Mammary epithelial cell (primary cell): ENCODE measurements at places on chromosomes 6 and 20.

GRCh38 chr6:68313911-68314310 is 321.2 kb upstream of the ADGRB3 start:
- DNase-seq: no peak

- DNase-seq: no peak
These were observed 61.2 kb upstream of the TRAF3IP2 start for GRCh38 chr6:111666847-111667246.

DNA sequence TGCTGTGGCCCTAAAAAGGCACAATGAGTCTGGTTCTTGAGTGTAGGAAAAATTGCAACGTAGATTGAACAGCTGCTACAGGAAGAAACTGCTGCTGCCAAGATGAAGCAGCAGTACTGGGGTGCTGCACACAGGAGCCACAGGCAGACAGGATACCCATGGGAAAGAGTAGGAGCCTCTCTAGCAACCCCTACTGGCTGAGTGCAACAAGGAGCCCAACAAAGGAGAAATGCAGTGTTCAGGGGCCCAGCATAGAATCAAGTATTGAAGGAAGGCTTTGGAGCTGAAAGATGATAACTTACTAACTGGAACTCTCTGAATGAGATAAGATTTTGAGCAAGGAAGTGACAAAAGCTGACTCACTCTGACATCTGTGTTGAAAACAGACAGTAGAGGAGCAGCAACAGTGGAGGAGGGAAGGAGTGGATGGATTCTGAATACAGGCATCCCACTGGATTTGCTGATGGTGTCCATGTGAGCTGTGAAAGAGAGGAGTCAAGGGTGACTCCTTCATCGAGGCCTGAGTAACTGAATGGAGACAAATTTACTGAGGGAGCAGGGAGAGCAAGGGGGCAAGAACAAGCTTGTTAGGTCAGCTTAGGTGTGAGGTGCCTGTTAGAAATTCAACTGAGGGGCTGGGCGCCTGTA is 534.7 kb upstream of the JARID2 start:
- DNase-seq: peak; percentile 78

DNA sequence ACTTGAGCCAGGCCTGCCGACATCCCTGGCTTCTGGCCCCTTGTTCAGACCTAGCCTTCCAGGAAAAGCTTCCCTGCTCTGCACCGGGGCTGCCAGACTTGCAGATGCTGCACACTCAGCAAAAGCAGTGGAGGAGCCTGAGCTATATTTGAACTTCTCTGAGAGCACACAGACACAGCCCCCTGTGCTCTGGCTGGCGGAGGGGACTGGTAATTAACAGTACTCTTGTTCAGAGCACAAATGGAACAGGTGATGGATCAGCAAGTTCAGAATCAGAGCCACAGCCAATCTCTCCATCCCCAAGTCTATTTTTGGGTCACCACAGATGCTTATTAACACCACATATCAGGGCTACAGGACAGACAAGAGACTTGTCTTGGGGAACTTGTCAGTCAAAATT is 27.6 kb upstream of the RIMS4 start:
- no peak for DNase-seq

DNA sequence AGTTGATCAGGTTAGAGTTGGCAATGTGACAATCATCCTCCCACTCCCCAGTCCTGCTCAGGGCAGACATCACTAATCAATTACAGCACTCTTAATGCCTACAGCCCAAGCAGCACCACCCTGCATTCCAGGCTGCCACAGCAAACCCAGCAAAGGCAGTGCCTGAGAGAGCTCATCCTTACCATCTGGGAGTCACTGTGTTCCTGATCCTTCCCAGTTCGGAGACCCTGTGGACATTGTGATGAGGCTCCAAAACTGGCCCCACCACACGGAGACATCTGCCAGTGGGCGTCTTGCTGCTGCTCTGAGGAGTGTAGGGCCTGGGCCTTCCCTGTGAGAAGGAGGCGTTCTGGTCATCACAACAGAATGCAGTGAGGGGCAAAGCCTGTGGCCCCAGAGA is 216.5 kb upstream of the CST7 start:
- DNase-seq: no peak

DNA sequence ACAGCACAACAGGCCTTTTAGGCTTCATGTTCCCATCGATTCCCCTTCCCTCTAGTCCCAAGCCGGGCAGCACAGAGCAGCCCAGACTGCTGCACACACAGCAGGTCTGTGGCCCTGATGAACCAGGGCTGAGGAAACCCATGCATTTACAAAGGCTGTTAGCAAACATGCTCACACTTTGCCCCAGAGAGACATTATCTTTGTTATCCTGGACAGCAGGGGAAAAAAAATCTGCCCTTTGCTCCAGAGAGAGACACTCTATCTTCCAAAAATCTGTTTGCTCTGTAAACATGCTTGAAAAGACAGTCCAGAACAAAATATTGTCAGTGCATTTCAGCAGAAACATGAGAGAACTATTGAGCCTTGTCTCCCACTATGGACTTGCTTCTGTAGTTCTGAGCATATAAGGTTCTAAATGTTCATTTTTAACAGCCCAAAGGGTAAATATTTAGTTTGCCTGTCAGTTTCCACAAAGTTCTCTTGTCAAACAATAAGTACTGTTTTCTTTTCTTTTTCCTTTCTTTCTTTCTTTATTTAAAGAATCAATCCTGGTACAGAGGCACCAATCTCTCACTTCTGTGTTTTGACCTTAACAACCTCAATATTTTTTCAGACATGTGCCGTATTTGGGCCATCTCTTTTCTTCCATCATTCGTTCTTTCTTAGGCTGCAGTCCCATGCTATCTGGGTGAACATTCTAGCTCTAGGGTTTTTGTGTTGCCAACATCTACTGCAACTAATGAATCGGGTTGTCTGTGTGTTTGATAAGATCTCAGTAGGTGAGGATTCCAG is 468.0 kb downstream of the EPM2A start:
- DNase-seq: no peak

DNA sequence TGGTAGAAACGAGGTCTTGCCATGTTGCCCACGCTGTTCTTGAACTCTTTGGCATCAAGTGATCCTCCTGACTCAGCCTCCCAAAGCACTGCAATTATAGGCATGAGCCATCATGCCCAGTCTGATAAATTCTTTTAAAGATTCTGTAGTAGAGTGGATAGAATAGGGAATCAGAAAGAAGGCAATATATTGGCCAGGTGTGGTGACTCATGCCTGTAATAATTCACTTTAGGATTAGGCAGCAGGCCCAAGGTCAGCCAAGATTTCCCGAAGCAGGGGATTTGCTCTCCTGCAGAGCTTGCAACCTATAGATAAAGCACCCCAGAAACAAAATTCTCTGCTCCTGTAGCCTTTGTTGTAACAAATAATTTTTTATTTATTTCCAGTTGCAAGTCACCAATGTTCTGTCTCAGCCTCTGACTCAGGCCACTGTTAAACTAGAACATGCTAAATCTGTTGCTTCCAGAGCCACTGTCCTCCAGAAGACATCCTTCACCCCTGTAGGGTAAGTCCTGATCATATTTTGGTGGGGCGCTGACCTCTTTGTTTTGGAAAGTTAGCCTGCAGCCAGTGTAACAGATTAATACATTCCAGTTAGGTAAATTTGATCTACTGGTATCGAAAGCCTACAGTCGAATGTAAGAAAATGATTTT is 30.4 kb upstream of the MROH8 start:
- peak; percentile 67 for DNase-seq

- DNase-seq: no peak
These were observed 127.9 kb upstream of the MLIP start for GRCh38 chr6:53983301-53983700.

DNA sequence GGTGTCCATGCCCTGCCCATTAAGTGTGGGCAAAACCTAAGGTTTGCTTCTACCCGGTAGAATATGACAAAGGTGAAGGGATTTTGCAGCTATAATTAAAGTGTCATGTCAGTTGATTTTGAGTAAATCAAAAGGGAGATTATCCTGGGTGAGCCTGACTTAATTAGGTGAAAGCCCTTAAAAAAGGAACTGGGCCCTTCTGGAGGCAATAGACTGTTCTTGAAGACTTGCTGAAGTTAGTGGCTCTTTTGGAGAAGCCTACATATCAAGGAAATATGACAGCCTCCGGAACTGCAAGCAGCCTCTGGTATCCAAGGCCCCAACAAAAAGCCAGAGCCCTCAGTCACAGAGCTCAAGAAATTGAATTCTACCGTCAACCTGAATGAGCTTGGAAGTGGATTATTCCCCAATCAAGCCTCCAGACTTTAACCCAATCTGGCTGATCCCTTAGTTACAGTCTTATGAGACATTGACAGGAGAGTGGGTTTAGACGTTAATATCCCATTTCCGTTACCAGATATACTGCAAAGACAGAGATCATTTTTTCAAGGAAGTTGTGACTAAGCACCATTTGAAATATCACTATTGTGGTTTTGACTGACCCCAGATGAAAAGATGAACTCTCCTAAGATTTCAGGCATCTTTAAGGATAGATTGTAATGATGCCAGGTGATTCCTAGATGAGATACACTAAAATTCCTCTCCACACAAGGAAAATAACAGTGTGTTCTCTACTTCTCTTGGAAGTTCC is 303.4 kb downstream of the PLCB1 start:
- DNase-seq: no peak

DNA sequence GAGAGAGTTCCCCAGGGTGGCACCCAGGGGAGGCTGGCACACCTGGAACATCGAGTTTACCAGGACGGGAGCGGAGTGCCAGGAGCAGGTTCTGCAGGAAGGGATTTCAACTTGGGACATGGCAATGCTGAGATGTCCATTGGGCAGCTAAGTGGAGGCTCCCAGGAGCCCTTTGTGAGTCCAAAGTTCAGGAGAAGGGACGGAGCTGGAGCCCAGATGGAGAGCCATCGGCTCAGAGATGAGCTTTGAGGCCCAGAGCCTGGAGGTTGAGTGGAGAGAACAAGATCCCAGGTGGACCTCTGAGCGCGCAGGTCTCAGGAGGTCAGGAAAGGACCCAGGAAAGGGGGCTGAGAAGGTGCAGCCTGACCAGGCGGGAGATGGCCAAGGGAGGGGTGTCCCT is 67.5 kb upstream of the AFDN start:
- no peak for DNase-seq

DNA sequence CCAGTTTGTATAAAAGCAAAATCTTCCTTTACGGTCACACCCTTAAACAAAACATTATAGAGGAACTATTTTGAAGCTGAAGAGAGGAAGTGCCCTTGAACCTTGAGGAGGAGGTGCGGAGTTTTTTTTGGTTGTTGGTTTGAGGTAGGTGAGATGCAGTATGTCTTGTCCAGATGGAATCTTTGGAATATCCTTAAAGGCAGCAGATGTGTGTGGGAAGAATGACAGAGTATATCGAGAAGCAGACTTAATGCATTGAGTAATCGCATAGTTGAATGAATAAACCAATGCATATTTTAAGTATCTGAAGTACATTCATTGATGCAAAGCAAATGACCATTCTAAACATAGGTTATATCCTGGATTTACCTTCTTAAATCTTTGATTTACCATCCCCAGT is 49.9 kb downstream of the AIG1 start:
- no peak for DNase-seq

GRCh38 chr6:24927985-24928745 is 7.6 kb downstream of the RIPOR2 start:
- DNase-seq: no peak

DNA sequence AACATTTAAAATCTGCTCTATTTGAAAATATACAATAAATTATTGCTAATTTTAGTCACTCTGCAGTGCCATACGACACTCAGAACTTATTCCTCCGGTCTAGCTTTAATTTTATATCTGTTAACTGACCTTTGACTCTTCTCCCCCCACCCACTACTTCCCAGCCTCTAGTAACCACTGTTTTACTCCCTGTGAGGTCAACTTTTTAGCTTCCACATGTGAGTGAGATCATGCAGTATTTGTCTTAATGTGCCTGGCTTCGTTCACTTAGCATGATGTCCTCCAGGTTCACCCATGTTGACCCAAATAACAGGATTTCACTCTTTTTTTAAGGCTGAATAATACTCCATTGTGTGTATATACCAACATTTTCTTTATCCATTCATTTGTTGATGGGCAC is 80.8 kb downstream of the RPP40 start:
- no peak for DNase-seq

DNA sequence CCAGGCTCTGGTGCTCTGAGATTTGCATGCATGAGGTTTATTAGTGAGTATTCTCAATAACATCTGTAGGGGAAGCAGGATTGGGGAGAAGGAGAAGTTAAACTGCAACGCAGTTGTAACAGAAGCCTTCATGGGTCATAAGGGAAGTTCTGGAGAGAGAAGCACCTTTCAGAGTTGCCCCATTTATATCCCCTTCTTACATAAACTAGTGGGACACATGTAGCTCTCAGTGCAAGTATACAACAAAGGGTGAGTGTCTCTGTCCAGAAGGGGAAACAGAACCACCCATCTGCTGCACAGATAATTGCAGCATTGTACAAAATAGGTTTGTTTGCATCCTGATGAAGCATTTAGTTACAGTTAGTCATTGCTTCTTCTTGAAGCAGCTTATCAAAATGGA is 4.3 kb upstream of the ADGB start:
- no peak for DNase-seq

- no peak for DNase-seq
These were observed 5.3 kb downstream of the HDDC2 start for GRCh38 chr6:125296471-125296870.
